GM20000 (cell line): ENCODE measurements at places on chromosomes 12 and 14.

DNA sequence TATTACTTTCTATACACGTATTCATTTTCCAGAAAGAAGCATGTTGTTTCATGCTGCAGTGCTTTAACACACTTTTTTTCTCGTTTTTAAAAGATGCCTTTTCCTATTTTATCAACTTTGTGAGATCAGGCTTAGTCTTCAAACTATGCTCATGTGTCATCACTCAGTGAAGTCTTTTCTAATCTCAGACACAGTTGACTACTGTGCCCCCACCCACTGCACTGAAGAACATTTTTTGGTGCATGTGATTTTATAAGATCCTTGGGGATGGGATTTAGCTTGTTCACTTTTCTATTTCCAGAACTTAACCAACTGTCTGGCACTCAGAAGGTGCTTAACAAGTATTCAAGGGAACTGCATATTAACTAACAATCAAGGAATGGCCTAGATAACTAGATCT, 85.5 kb downstream of the CDK17 start:
- DNase-seq, result no peak

DNA sequence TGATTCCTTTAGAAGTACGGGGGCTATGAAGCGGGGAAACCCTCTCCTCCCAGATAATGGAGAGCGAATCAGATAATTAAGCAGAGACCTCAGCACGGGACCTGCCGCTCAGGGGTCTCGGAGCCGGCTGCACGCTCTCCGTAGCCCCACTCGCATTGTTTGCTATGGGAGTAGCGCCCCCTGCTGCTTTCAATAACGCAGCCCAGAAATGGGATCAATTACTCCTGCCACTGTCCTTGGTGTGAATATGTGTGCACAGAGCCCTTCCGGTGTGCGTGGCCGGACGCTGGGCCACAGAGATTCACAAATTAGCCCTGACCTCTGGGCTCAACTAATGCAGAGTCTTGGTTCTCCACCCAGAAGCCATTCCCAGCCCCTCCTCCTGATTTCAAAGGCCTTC, 76.4 kb upstream of the TMEM132C start:
- no peak for DNase-seq

- DNase-seq, result no peak
These were observed 13.3 kb downstream of the BDKRB1 start for GRCh38 chr14:96269359-96269710.

GRCh38 chr14:73753887-73754795, 40.0 kb upstream of the PNMA1 start:
- DNase-seq, result peak; percentile 74

DNA sequence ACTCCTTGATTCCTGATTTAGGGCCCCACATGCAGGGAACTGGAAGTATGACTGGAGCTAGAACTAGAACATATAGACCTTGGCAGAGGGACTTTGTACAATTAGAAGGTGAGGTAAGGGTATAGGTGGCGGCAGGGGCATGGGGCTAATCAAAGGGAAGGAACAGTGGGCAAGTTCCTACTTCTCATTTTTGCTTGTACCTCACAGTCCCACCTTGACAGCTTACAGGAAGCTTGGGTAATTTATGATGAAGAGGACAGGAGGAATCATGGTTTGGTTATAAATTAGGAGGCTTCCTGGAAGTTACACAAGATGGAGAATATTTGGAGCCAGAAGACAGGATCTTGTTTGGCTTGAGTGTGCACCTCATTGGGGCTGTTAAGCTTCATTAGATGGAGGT, 33.4 kb downstream of the SUSD6 start:
- DNase-seq, result no peak

DNA sequence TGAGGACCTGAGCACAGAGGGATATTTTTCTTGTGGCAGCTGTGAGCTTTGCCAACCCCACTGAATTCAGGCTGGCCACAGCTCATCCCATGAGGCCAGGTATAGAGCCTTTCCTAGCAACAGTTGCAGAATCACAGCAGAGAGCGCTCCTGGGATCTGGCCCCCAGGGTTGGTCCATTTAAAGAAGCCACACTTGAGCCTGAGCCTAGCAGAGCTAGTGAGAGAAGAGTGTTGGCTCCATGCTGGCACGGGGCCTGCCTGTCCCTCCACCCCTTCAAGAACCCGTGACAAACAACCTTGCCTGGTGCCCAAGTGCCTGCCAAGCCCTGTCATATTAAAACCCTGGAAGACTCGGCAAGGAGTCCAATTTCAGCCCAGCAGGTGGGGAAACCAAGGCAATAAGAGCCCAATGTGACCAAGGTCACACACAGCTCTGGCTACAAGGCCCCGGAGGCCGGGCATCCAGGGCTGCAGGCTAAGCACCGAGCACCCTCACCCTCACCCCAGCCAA, 91.6 kb downstream of the LRRC74A start:
- no peak for DNase-seq

DNA sequence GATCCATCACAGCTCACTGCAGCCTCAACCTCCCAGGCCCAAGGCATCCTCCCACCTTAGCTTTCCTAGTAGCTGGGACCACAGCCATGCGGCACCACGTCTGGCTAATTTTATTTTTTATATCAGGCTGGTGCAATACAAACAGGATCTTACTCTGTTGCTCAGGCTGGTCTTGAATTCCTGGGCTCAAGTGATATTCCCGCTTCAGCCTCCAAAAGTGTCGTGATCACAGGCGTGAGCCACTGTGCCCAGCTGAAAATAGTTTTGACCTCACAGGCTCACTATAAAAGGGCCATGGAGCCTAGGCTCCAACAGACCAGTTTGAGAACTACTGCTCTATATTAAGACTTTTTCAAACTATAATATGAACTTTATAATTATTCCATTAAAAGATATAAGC, 37.3 kb downstream of the SNX6 start:
- no peak for DNase-seq

- DNase-seq, result no peak
These were observed 217.6 kb downstream of the EFCAB11 start for GRCh38 chr14:89736881-89737280.

DNA sequence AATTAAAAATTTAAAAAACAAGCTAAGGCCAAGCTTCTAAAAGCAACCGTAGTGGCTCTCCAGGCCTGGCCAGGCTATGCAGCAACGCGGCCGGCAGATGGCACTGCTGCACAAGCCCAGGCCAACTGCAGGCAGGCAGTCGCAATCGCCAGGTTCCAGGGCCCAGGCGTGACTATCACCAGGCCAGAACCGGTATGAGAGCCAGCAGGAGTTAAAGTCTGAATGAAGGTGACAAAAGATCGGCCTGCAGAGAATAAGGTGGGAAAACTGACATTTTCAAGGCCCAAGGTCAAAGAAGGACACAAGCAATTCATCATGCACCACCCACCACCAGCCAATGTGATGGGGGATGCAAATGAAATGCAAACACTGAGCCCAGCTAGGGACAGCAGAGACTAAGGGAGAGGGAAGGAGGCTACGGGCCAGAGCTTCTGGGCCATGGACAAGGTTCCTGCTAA, 43.6 kb upstream of the ANO2 start:
- DNase-seq, result peak; percentile 77

DNA sequence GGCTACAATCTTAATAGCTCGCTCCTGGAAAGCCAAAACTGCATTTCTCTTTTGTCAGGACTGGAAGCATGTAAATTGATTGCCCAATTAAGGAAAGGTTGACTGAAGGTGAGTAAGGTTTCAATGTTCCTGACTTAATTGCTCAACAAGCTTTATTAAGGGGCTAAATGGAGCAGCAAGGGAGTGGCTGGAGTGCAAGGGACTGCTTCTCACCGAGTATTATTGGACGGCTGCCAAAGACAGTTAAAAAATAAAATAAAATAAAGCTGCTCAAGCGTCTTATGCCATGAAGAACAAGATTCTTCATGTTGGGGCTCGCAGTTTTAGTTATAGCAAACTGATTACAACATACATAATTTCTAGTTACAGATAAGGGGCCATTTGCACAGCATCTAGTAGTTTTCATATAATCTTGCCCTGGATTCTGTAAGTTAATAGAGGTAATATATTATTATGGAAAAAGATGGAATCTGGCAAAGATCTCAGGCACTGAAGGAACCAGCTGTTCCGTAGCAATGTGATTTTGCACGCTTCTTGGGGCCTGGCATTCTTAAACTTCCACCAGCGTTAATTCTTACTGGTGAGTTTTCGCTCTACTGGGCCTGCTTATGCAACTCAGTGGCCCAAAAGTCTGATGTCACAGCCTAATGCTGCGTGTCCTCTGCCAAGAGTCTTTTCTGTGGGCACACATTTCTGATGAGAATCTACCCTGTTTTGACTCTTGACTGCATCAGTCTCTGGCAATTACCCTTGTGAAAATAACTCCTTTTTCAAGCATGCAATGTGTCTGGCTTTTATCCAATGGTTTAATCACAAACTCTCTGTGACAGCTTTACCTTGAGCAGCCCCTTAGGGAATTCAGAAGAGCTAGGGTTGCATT, 108.5 kb downstream of the SLC38A1 start:
- no peak for DNase-seq

GRCh38 chr14:29391231-29391630, 536.4 kb downstream of the PRKD1 start:
- no peak for DNase-seq

- no peak for DNase-seq
These were observed 229.1 kb upstream of the OR4E1 start for GRCh38 chr14:21902561-21903181.

DNA sequence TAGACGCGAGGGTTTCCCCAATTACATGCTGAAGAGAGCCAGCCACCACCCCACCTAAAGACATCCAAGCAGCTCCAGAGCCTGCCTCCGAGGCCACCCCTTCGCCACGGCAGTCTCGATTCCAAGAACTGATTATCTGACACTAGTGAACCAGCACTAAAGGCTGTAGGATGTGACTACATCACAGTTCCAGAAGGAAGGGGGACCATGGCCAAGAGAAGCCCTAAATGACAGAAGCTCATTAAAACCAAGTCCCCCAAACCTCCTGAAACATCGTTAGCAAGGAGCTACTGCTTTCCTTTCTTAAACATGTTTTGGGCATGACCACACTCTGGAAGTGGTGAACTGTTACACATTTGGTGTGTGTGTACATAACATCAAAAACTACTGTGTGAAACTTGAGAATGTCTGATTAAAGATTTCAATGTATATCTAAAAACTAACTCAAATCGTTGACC, 88.2 kb downstream of the DUSP16 start:
- peak; percentile 36 for DNase-seq

DNA sequence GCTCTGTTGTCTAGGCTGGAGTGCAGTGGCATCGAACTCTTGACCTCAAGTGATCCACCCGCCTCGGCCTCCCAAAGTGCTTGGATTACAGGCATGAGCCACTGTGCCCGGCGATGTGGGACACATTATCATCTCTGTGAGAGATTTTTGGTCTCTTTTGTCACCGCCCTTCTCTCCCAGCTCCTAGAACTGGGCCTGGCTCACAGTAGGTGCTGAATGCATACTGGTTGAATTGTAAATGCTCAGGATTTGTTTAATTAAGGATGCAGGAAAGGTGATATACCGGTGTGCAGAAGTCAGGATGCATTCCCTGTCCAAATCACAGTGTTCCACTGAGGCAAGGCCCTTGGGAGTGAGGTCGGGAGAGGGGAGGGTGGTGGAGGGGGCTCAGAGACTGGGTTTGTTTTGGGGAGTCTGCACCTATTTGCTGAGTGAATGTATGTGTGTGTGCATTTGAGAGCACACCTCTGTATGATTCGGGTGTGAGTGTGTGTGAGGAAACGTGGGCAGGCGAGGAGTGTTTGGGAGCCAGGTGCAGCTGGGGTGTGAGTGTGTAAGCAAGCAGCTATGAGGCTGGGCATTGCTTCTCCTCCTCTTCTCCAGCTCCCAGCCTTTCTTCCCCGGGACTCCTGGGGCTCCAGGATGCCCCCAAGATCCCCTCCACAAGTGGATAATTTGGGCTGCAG, 1.0 kb upstream of the KRT18 start:
- DNase-seq, result no peak

DNA sequence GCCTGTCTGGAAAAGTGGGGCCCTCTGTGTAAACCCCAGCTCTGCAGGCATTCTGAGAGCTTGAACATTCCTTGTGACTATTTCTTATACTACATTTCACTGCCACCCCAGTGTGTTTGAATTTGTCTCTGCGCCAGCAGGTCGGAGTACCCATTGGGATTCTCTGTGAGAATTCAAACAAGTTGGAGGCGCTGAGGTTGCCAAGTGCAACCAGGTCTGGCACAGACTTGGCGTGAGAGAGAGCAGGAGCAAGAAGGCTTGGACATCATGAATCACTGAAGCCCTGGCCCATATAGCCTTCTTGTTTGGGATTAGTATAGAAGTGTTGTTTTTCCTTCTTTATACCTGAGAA, 33.0 kb upstream of the ATP2A2 start:
- no peak for DNase-seq

- DNase-seq, result no peak
These were observed 31.3 kb upstream of the SSPN start for GRCh38 chr12:26164118-26164517.

DNA sequence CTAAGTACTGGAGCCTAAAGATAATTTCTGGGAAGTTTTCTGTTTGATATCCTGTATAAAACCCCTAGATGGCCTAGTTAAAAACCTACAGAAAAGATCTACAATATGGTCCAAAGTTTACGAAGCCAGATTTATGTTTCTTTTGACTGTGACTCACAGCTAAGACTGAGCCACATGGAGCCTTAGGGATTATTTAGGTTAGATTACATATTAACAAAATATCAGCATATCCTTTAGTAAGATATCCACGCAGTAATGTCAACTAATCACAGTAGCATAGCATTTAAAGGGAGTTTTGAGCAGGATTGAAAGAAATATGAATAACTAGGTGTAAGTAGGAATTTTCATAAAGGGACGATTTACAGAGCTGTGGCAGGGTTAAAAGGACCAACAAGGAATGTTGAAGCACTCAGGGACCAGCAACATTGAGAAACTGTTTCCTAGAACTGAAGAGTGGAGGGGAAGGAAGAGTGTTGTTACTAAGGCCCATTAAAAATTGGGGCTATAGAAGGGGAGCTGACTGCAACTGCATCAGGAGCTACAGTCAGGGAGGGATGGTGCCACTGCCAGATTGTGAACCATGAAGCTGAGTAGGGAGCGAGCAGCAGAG, 155.5 kb downstream of the DACT1 start:
- DNase-seq, result no peak

DNA sequence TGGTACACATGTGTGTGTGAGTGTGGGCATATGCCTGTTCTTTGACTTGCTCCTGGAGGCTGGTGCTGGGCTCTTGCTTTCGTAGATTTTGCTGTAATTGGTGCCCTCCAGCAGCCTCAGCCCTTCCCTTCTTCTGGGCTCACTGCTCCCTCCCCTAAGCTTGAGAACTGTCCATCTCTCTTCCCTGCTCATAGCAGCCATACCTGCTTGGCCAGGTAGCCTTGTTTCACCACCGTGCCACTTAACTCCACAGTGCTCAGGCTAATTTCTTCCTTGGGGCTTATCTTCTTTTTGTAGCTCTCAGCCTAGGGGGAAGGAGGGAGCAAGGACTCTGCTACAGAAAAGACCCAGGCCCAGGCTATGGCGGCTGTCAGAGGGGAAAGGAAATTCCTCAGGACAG, 19.8 kb downstream of the PLEK2 start:
- no peak for DNase-seq

GRCh38 chr12:95614390-95614982, 63.2 kb upstream of the USP44 start:
- no peak for DNase-seq

DNA sequence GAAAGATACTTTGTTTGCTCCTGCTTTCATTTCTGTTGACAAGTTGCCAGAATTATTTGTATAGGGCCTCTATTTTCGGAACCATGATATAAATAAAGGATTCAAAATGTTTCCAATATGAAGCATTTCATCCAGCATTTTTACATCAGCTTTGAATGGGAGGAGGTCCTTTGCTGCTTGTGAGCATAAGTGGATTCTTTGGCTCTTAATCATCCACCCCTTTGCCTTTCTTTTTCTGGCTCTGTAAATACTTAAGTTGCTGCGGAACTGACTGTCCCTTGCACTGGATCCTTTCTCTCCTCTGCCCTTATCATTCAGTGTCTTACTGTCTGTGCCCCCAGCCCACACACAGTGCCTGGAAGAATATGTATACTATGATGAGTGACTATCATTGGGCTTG, 357.3 kb upstream of the RGS6 start:
- DNase-seq, result no peak
